ENCODE measurements at places on chromosomes 13 and 19.

DNA sequence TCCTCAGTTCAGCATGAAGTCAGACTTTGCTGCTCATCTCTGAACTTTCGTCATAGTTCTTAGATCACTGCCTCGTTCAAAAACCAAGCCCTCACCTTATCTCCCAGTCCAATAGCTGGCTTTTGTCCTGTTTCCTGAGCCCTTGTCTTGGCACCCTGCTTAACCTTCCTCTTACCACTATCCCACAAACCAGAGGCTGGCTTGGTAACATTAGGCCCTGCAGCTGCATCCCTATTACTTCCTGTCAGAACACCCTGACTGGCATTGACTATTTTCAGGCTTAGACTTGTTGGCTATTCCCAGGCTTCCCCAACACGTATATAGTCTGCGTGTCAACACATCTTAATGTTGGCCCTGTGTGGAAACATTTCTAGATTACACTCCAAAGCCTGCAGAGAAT lies 172.4 kb downstream of the VWA8 start:
- DNase-seq: no peak

- no peak for DNase-seq
Measured at GRCh38 chr19:38547421-38547820, 70.3 kb downstream of the MAP4K1 start.

DNA sequence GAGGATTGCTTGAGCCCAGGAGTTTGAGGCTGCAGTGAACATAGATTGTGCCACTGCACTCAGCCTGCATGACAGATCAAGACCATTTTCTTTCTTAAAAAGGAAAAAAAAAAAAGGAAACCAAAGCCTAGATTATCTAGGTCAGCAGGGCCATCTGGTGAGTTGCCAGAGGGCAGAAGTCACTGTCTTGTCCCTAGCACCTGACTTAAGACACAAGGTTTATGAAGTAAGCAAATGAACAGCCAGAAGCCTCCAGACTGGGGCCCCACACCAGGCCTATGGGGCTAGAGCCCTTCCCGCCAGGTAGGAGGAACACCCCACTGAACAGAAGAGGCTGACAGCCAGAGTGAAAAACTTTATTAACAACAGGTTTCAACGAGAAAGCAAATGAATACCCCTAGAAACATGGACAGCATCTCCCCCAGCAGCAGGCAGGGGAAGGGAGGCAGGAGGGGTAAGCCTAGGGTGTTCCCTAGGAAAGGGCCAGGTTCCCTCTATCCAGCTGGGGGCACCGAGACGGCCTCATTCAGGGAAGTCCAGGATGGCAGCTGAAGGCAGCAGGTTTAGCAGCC lies 1.2 kb downstream of the WDR83 start:
- DNase-seq: no peak

GRCh38 chr19:19304186-19304965 lies 15.9 kb downstream of the SUGP1 start:
- no peak for DNase-seq

DNA sequence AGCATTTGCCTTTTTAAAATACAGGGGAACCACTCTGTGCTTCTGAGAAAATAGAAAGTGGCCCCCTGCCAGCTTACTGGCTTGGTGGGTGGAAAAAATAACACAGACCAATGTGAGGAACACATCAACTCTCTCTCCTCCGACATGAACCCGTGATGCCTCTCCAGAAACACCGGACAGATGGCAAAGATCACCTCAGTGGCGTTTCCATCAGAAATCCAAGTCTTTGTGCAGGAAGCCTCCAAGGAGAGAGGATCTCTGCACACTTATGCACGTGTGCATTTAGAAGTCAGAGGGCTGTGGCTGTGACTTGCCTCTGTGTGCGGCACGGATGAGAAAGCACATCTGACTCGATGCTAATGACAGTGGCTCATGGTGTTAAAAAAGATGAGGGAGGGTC lies 112.3 kb upstream of the KLF12 start:
- DNase-seq: no peak

GRCh38 chr19:39915848-39916215 lies 18.6 kb downstream of the FCGBP start:
- no peak for DNase-seq

DNA sequence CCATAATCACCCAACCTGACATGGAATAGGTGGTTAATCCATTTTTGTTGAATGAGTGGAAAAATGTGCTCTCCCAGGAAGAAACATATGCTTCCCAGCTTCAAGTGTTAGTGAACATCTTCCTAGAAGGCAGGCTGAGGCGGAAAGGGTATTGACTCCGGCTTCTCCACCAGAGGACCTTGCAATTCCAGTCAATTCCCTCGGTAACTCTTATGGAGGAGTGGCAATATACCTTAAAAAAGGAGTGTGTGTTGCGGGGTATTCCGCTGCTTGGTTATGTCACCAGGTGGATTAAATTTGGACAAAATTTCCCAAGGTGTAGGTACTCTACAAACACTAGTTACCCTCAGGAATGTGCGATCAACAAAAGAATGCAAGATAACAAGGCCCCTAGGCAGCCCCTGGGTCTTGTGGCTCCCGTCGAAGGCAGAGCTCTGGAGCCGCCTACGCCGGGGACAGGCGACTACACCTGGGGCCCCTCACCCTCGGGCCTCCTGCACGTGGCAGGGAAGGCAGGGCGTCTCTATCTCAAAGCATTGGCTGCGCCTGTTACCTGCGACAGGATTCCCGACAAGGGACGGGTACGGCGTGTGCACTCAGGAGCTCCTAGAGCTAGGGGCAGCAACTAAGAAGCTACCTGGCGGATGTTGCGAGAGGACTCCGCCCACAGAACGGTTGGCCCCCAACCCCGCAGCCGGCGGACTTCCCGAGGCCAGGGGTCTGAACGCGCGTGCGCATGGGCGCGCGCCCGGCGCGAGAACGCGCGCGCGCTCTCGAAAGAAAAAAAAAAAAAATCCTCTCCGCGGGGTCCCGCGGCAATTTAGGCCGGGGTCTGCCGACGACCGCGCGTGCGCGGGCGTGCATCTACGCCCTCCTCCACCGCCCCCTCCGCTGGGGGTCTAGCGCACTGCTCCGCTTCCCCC lies at the start of gene WDR87:
TSS of gene WDR87 (minus strand) at position 649 of the 923 bp plus-strand sequence. CDS start 8,355 bp downstream, outside the sequence.
- no peak for DNase-seq

- no peak for DNase-seq
Measured at GRCh38 chr13:40434516-40435397, 231.7 kb downstream of the FOXO1 start.

- no peak for DNase-seq
Measured at GRCh38 chr13:45781553-45782326, 69.8 kb downstream of the SIAH3 start.

GRCh38 chr19:10416083-10416379 lies 4.3 kb upstream of the PDE4A start:
- no peak for DNase-seq

GRCh38 chr13:44312834-44313551 lies 60.6 kb upstream of the SERP2 start:
- DNase-seq: peak; percentile 27

GRCh38 chr13:29884671-29885430 lies 34.4 kb upstream of the UBL3 start:
- peak; percentile 90 for DNase-seq

GRCh38 chr13:78608688-78609463 lies 5.5 kb upstream of the POU4F1 start:
- DNase-seq: no peak

- DNase-seq: no peak
Measured at GRCh38 chr19:46571495-46571894, 29.6 kb upstream of the CALM3 start.

DNA sequence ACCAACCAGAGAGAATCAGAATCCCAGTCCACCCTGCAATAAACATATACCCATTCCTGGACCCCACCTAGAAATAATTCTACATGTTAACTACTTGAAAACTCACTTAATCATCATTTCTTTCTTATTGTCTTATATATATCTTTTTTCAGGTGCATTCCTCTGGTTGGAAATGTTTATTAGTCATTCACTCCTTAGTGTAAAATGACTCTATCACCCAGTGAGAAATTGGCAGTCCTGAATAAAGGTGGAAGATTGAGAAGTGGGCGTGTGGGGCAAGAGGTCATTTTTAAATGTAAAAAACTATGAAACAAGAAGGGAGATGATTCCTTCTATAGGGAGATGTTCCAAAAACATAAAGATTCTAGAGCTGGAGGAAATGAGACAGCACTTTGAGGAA lies 101.2 kb upstream of the MBNL2 start:
- no peak for DNase-seq

- DNase-seq: no peak
Measured at GRCh38 chr19:55649268-55650125, 1.5 kb downstream of the CCDC106 start.

DNA sequence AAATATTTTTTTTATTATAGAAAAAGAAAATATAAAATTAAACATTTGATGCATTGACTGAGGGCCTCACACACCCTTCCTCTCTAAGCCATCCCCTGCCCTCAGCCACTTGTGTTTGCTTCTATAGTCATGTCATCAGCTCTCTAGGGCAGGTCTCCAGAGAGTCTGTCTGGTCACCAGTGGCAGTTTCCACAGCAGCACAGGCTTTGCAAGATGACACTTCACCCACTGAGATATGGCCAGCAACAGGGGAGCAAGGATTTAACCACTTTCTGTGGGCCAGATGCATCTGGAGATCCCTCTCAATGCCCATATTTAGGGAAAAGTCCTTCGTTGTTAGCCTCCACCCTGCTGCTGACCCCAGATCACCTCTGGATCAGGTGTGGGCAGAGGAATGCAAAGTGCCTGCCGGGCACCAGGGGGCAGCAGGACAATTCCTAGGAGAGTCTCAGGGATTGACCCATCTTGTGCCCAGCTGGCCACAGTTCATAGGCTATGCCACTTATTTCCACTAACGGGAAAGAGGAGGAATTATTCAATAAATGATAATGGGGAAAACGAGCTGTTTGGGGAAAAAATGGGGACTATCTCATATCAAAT lies 4.8 kb downstream of the ABCC4 start:
- no peak for DNase-seq

DNA sequence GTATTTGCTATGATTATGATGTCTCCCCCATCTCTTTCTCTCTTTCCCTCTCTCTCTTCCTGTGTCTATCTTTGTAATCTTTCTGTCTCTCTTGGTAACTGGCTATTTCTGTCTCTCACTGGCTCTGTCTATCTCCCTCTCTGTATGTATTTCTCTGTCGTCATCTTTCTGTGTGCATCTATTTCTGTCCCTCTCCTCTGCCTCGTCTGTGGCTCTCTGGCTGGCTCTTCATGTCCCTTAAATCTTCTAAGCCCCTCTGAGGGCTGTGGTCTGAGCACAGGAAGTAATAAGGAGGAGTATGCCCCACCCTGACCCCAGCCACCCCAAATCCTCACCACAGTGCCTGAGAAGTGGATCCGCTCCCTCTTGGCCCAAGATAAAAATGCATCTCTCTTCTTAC lies 104.4 kb downstream of the DNAJC15 start:
- no peak for DNase-seq

GRCh38 chr19:49335784-49336481 lies 727 bp downstream of the CD37 start:
- DNase-seq: no peak
